ENCODE measurements at places on chromosomes 12 and 14. TPM values are rescaled to one million over a fixed set of nuclear protein-coding genes. Genes with fewer than 3 reads are reported as not detected.

DNA sequence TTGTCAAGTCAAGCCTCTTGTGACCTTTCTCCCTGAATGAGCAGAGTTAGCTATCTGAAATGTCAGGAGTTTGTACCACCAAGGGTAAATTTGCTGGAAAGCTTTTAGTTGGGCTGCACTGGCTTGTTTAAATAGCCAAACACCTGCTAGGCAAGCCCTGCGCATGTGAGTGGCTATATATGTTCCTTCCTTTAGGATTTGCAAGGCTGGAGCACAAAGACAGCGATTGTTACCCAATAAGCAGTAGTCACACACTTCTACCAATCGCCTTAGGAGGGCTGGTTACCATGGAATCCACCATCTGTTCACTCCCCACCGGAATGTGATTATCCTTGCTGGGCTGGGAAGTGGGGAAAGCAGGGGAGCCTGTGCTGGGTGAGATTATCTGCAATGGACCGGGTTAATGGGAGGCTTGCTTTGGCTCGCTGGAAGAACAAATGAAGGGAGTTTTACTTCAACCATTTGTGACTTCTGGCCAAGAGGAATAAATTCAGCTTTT lies 102.5 kb downstream of the FGD4 start:
- no peaks in the 10 kb centered on the region for H3K4me1 ChIP-seq
- no peak for DNase-seq
- H3K36me3 ChIP-seq, result no peaks in the 10 kb centered on the region
- H3K27ac ChIP-seq, result no peak overlapping the region
- no peak overlapping the region for H3K4me3 ChIP-seq

DNA sequence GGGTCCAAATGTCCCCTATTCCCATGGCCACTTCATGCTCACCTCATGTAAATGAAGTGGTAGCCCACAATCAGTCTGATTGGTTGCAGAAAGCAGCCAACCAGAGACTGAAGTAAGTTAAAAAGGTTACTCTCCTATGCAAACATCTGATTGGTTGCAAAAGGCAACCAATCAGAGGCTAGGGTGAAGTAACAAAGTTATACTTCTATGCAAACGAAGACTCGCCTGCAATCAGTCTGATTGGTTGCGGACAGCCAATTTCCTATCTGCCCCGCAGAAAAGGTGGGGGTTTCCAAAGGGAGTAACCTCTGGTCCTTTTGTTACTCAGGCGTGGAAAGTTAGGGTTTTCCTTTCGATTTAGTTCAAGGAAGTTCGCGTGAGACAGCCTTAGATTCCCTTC lies 208.1 kb upstream of the NEDD1 start:
- no peaks in the 10 kb centered on the region for H3K27me3 ChIP-seq
- no peak overlapping the region for H3K27ac ChIP-seq
- H3K36me3 ChIP-seq, result no peaks in the 10 kb centered on the region
- no peak overlapping the region for H3K4me3 ChIP-seq
- no peaks in the 10 kb centered on the region for H3K4me1 ChIP-seq

- no peak for DNase-seq
- H3K36me3 ChIP-seq, result no peaks in the 10 kb centered on the region
These were observed 14.5 kb downstream of the EGLN3 start for GRCh38 chr14:33936391-33936790.

DNA sequence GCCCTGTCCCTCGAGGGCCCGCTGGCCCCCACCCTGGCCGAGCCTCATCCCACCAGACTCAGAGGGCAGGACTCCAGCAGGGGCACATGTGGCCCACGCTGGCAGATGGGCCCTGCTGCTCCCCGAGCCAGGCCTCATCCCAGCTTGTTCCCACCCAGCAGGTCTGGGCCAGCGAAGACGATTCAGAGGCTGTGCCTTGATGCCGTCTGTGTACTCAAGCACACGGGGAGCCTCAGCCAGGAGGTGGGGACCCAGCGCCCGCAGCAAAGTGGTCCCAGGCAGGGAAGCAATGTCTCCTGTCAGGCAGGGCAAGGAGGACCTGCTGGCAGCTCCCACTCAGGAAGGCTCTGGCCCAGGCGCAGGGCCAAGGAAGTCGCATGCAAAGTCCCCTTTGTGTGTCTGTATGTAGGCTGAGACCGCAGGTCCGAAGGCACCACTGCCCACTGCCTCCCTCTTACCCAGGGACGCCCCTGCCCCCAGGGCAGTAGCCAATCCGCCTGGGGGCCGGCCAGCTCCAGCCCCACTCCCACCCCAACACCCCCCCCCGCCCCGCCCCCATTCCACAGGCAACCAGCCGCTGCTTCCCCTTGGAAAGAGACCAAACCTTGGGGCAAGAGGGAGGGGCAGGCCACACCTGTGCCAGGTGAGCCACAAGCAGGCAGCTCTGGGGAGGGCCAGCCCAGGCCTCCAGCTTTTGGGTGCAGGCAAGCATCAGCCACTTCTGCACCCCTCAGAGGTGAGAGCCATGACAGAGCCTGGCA lies 9.4 kb downstream of the DEGS2 start:
- no peak overlapping the region for H3K4me3 ChIP-seq
- peak; percentile 52 for DNase-seq
- H3K27ac ChIP-seq, result no peak overlapping the region
- no peaks in the 10 kb centered on the region for H3K36me3 ChIP-seq
- H3K27me3 ChIP-seq, result no peaks in the 10 kb centered on the region
- peaks cover 12% of the 10 kb centered on the region for H3K4me1 ChIP-seq

DNA sequence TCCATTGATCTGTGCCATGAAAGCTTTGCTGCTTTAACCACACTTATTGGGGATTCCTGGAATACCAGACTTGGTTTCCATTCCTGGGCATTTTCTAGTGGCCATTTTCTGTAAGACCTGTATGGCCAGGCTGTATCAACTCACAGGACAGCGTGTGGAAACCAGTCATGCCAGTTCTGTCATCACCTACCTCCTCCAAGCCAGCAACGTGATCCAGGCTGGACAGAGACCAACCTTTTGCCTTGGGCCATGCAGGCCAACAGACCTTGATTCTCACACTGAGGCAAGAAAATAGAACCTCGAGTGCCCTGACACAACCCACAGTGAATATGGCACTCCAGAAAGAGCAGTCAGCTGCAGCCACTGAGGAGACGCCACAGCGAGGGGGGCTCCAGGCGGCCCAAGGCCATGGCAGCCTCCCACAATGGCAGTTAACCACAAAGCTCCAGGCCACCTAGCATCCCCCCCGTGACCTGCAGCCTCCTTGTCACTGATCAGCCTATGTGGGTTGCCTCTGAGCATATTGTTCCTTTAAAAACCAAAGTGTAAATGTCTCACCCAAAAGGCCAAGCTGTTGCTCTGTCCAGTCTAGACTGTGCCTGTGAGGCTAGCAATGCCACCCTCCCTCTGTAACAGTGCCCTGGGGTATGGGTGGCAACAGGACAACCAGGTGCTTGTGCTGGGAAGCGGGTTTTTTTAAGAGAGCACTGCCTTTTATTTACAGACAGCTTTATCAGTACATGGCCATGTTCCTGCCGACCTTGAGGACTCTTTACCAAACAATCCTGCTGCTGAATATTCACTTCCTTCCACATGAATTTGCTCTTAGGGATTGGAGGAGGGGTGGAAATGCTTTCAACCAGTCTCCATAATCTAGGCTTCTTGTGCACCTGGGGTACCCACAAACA lies 168.7 kb upstream of the HIF1A start:
- peaks cover 76% of the 10 kb centered on the region for H3K4me1 ChIP-seq
- no peaks in the 10 kb centered on the region for H3K27me3 ChIP-seq
- DNase-seq, result peak; percentile 95
- H3K27ac ChIP-seq, result peak overlapping the region; percentile 95
- peak overlapping the region; percentile 27 for H3K4me3 ChIP-seq
- H3K36me3 ChIP-seq, result 0 out of 2 replicates have a peak, but pooled peaks cover 2% of the 10 kb centered on the region

- no peaks in the 10 kb centered on the region for H3K4me1 ChIP-seq
- DNase-seq, result no peak
- H3K36me3 ChIP-seq, result no peaks in the 10 kb centered on the region
- no peak overlapping the region for H3K27ac ChIP-seq
- H3K27me3 ChIP-seq, result no peaks in the 10 kb centered on the region
These were observed 1822.0 kb upstream of the SEL1L start for GRCh38 chr14:83355609-83356008.

DNA sequence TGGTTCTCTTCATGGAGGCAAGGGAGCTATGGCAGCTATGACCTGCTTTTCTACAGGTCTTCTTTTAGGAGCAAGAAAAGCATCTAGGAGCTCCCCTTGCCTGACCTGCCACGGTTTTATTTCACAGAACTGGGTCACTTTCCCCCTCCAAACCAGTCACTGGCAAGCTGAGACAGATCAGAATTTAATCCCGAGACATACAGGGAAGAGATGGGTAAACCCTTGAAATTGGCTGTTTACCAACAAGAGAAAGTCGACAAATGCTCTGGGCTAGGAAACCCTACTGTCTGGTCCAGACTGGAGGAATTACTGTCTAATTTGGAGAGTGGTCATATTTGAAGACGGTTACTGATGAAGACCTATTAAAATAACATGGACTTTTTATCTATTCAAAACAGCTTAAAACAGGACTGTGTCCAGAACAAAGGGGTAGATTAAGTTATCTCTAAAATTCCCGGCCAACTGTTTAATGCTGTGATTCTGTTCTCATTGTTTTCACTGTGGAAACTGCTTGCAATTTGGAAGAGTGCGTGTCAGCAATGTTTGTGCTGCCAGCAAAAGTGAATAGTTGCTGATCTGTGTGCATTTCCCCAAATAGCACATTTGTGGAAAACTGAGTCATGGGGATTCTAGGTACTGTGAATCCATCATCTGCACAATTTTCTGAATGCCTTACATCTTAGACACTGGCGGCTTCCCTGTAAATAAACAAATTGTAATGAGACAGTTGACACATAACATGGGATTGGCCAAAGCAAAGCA lies 73.4 kb upstream of the EEA1 start:
- H3K36me3 ChIP-seq, result no peaks in the 10 kb centered on the region
- H3K4me1 ChIP-seq, result peaks cover 10% of the 10 kb centered on the region
- H3K27ac ChIP-seq, result no peak overlapping the region
- H3K4me3 ChIP-seq, result no peak overlapping the region
- DNase-seq, result peak; percentile 27

DNA sequence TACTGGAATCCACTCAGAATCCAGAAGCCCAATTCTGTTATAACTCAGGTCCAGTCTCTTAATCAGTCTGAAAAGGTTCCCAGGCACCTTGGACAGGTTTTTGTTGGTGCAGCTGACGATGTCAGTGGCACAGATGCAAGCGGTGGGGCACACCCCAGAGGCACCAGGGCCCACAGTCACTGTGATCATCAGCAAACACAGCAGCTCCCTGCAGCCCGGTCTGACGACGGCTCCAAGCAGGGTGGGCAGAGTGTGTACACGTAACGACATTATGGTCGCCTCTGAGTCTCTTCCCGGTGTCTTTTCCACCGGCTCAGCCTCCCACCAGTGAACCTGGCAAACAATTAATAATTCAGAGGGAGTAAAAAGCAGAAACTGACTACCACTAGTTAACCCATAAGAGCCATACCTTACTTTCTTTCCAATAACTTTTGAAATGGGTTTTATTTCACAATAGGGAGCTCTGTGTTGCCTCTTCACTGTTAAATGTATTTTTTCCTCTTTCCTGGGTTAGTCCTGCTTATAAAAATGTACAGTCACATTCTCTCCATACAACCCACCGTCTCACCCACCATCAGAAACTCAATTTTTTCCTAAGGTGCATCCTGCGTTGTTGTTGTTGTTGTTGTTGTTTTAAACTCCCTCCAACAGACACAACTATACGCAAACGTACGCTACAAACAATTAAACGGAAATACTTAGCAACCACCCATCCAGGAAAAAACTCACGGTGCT lies 521 bp upstream of the PCED1B start:
- peaks cover 59% of the 10 kb centered on the region for H3K4me1 ChIP-seq
- peak; percentile 47 for DNase-seq
- H3K27ac ChIP-seq, result peak overlapping the region; percentile 6
- H3K27me3 ChIP-seq, result no peaks in the 10 kb centered on the region

- no peaks in the 10 kb centered on the region for H3K4me1 ChIP-seq
- H3K27me3 ChIP-seq, result peaks cover 30% of the 10 kb centered on the region
- DNase-seq, result peak; percentile 65
- H3K4me3 ChIP-seq, result no peak overlapping the region
- H3K36me3 ChIP-seq, result no peaks in the 10 kb centered on the region
- no peak overlapping the region for H3K27ac ChIP-seq
These were observed 47.4 kb downstream of the AVPR1A start for GRCh38 chr12:63103494-63104131.

DNA sequence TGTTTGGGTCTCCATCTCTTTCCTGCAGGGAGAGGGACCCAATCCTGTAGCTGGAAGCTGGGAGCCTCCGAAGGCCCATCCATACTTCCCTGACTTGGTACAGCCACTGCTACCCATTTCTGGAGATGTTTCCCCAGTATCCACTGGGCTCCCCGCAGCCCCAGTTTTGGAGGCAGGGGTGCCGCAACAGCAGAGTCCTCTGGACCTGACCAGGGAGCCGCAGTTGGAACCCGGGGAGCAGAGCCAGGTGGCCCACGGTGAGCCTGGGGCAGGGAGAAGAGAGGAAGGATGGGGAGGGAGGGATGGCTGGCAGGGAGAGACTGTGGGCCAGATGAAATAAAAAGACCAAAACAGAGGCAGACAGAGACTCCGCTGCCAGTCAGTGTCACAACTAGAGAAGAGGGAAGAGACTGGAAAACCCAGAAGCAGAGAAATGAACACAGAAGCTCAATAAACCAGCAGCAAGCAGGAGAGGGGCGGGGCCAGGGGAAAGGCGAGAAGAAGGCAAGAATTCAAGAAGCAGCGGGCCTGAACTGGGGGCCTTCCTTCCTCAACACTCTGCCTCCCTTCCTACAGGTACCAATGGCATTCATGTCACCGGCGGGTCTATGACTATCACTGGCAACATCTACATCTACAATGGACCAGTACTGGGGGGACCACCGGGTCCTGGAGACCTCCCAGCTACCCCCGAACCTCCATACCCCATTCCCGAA lies 6.3 kb downstream of the LTBR start:
- H3K36me3 ChIP-seq, result peaks cover 32% of the 10 kb centered on the region
- H3K27ac ChIP-seq, result no peak overlapping the region
- no peak for DNase-seq
- peaks cover 7% of the 10 kb centered on the region for H3K4me1 ChIP-seq
- H3K4me3 ChIP-seq, result no peak overlapping the region

DNA sequence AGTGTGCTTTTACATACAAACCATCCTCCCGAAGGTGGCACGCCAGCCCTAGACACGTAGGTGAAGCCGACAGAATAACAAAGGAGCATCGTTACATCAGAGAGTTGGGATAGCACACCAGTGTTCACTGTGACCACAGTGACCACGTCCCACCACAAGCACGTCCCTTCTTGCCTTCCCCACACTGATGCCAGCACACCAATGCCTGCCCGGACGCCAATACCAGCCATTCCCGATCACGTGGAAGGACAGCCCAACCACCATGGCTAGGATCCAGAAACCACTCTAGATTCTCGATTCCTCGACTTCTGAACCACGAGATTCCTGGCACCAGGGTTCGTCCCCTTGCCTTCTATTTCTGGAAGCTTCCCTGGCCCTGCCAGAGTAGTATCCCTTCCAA lies 48.0 kb upstream of the GPR68 start:
- no peaks in the 10 kb centered on the region for H3K4me1 ChIP-seq
- no peaks in the 10 kb centered on the region for H3K27me3 ChIP-seq
- H3K36me3 ChIP-seq, result no peaks in the 10 kb centered on the region
- H3K27ac ChIP-seq, result no peak overlapping the region

- no peaks in the 10 kb centered on the region for H3K27me3 ChIP-seq
- no peaks in the 10 kb centered on the region for H3K36me3 ChIP-seq
- no peak overlapping the region for H3K27ac ChIP-seq
- H3K4me3 ChIP-seq, result no peak overlapping the region
- H3K4me1 ChIP-seq, result peaks cover 22% of the 10 kb centered on the region
These were observed 181.3 kb downstream of the ITPR2 start for GRCh38 chr12:26651566-26652188.

PIWIL1 gene
- not detected for total RNA-seq

All from PC-3 (cell line).